ENCODE measurements at places on chromosomes 1 and 21.

- no peak for DNase-seq
Measured at GRCh38 chr21:46226146-46226545, 2.4 kb downstream of the LSS start.

DNA sequence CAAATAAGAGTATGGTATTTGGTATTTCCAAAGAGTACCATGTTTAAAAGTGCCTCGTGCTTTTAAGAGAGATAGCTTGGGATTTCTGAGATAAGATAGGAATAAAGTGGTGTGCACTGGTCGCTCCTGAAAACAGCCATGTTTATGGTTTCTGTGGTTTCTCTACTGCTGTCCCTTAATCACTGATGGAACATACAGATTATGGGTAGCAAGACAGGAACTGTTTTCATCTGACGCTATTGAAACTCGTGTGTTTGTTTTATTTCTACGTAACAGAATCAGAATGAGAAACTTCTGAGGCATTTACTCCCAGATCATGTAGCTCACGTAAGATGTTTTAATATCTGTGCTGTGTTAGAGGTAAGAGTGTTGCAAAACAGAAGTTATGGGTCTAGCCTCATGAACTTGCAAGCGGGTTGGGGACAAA is 126.0 kb downstream of the KIAA0319L start:
- no peak for DNase-seq

- DNase-seq = no peak
Measured at GRCh38 chr1:119987112-119987511, 82.3 kb downstream of the NOTCH2 start.

GRCh38 chr1:167482184-167482583 is 36.1 kb downstream of the CD247 start:
- DNase-seq = peak; percentile 57

DNA sequence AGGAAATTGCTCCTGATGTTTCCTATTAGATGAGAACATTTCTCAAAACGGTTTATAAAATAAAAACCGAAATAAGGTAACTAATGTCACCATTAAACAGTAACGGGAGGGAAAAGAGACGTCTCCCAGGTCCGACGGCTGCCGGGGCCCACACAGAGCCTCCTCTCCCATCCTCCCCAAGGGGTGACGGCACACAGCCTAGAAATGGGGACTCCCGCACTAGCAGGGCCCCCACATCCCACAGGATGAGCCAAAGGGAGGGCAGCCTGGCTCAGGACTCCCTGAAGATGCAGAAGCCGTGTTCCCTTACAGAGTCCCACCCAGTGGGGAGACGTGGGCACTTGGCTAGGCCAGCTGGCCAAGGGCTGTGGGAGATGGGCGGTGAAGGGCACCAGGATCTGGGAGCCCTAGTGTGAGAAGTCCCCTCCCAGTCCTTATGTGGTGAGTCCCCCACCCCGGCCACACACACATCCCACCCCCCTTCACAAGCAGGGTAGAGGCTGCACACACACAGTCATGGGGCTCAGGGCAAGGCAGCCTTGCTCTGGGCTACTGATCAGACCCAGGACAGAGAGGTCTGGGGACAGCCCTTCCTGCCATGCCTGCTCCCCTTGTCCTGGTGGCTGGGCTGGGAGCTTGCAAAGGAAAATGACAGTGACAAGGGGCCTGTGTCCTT is 3.3 kb downstream of the KRTAP10-3 start:
- DNase-seq = no peak

DNA sequence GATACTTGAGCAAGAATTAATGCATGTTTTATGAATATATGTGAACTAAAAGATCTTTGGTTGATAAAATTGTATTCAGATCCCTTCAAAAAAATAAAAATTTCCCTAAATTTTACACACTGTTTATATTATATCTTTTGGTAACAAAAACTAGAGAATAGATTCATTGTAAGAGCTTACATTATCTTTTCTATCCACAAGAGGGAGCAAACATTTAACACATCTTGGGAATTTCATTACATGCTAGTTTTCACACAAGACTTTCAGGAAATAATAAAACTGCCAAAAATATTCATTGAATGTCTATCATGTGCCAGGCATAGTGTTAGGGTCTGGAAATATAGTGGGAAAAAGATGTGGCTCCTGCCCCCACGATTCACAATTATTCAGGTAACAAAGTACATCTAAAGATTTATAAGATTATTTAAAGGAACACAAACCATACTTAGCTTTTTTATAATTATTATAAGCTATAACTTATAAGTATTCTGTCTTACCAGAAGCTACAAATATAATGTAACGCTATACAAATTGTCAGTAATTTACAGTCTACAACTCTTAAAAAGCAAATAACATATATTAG is 30.6 kb downstream of the FAF1 start:
- DNase-seq = no peak

DNA sequence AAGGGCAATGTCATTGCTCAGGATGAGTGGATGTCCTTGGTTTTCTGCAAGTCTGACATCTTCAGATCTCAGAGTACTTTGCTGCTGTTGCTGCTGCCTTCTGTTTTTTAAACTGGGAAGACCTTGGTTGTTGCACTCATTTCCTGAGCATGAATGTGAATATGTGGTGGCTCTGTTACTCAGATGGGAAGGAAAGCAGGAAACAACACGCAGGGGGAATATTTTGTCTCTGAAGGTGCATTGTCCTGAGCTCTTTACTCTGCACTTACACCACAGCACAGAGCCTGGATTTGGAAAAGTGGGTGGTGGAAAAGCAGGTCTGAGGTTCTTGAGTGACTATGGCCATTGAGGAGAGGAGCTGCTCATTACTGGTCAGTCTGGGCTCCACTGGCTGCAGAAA is 36.3 kb downstream of the PTGFRN start:
- no peak for DNase-seq

GRCh38 chr1:179447489-179447888 is 81.7 kb downstream of the AXDND1 start:
- DNase-seq = no peak

DNA sequence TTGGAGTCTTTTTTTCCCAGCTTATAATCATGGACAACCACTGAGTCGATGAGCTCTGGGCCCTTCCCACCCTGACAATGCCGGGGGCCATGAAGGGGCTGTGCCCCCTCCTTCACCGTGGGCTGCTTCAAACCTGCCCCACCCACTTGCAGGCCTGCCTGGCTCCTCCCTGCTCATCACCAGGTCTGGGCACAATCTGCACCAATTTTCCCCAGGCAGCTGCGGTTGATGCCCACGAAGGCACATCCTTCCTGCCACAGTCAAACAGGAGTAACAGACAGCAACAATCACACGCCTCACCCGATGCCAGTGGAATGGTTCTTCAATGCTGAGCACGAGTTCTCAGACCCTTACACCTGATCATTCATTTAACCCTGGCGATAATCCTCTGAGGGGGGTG is 18.9 kb downstream of the PGLYRP3 start:
- no peak for DNase-seq

GRCh38 chr1:70674941-70675685 is 264.0 kb downstream of the CTH start:
- DNase-seq = no peak

DNA sequence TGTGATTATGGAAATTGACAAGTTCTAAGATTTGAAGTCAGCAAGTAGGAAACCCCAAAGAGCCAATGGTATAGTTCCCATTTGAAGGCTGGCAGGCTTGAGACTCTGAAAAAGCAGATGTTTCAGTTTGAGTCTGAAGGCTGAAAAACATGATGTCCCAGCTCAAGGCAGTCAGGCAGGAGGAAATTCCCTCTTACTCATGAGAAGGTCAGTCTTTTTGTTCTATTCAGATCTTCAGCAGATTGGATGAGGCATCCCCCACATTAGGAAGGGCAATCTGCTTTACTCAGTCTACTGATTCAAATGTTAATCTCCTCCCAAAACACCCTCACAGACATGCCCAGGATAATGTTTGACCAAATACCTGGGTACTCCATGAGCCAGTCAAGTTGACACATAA is 372.5 kb upstream of the ST6GALNAC5 start:
- no peak for DNase-seq

- no peak for DNase-seq
Measured at GRCh38 chr1:30008998-30009657, 714.3 kb downstream of the MATN1 start.

GRCh38 chr1:86515597-86515996 is 31.3 kb upstream of the CLCA4 start:
- no peak for DNase-seq

GRCh38 chr21:27595716-27596115 is 628.8 kb upstream of the ADAMTS5 start:
- no peak for DNase-seq

GRCh38 chr1:213569816-213570150 is 418.0 kb upstream of the PROX1 start:
- DNase-seq = no peak

DNA sequence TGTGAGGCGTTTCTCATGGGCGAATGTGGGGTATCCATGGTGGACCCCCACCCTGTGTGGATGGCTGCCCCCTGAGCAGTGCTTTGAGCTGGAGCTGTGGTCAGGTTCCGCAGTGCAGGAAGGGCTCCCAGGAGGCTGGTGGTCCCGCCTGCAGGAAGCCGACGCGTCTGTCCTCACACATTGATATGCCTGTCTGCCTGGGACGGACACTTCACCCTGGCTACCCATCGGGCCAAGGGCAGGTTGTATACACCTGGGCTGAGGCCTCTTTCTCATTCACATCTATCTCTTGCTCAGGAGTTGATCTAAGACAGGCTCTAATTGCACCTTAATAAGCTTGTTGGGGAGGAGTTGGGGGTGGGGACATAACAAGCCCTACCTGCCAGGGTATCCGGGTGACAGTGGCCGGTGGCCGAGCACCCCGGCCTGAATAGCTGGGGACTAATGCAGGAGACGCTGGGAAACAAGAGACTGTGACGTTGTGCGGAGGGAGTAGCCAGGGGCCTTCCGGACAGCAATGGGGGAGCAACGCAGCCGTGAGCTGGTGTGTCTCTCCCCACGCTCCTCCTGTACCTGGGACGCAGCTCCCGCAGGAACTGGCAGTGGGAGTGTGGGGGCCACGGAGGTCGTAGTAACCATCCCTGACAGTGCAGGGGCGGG is 21.7 kb downstream of the PDXK start:
- peak; percentile 39 for DNase-seq

GRCh38 chr1:39348278-39348677 is 143.2 kb upstream of the BMP8A start:
- no peak for DNase-seq

DNA sequence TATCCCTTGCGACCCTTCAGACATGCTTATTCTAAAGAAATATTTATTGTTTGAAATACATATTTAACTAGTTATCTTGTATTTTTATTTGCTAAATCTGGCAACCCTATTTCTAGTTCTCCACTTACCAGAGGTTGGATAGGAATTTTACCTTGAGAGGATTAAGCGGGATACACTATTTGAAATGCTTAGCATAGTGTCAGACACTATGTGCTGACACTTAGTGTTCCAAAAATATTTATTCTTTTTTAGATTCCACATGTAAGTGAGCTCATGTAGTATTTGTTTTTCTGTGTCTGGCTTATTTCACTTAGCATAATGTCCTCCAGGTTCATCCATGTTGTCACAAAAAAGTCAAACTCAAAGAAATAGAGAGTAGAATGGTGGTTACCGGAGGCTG is 78.7 kb downstream of the NTMT2 start:
- no peak for DNase-seq

DNA sequence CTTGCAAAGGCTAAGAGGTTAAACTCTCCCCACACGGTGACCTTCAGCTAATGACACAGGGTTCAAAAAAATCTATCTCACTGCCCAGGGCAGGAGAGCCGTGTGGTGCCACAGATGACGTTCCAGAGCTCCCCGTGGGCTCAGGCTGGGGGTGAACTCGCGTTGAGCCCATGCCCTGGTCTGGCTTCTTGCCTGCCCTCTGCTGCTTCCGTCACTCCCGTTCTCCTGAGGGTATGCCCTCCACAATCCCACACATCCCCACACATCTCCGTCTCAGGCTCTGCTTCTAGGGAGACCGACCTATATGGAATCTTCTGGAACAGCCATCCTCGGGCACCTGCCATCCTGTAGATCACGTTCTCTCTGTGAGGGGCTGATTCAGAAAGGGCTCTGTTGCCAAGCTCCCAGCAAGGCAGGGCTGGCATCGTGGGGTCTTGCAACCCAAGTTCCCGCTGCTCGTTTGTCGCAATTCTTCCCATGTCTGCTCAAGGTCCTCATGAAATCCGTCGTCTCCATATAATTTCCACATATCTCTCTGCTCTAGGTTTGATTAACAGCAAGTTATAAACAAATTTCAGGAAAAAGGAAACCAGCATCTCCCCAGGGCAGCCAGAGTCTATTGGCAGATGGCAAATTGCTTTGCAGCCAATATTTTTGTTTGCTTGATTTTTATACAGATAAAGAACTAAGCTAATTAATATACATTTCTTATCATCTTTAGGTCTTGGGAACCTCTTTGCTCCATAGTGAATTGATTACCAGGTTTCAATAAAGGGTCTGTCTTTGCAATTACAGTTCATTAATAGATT is 278.2 kb downstream of the PTPRU start:
- no peak for DNase-seq

DNA sequence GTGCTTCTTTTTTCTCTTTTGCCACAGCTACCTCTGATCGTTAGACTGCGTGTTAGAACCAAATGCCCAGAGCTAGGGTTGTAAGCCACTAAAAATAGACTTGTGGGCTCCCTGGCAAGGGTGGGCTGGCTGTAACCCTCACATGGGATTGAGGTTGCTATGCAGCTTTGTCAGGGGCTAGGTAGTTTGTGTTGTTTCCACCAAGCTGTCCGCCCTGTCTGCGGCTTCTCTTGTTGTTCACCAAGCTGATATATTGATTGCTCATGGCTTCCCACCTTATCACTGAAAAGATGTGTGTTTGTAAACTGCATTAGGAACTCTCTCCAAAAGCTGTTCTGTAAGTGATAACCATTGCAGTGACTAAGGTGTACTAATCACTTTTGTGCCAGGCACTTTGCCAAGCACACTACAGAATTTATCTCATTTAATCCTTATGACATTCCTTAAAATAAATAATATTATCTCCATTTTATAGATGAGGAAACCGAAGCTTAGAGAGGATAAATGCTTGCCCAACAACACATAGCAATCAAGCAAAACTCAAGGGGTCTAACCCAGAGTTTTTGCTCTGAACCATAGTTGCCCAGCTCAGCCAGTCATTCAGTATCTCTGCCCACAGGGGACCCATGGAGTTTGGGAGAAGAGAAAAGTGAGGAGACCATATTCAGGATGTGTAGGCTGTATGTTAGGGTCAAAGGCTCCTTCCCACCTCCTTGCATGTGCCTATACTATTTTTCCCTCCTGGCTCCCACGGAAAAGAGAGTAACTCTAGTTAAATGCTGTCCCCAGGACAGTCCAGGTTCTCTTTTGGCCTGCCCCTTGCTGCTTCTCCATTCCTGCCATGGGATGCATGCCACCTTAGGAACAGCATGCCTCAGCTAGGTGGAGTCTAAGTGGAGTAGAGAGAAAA is 42.2 kb upstream of the TARBP1 start:
- no peak for DNase-seq

GRCh38 chr1:77556045-77556444 is 126.4 kb downstream of the ZZZ3 start:
- no peak for DNase-seq

DNA sequence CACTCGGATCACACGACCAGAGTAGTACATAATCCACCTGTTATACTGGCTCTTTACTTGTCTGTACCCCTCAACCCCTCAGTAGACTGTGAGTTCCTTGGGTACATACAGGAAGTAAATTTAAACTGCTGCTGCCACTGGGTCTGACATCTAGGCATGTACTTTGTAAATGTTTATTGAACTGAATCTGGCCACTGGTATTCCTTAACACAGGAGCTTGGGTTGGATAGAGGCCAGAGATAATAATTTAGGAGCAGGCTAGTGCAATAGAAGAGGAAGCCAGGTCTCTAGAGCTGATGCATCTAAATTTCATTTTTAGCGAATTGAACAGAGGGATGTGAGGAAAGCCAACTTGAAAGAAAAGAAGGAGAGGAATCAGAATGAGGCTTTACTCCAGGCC is 12.4 kb downstream of the TTC4 start:
- no peak for DNase-seq
